ENCODE measurements at places on chromosomes 13 and 19.

DNA sequence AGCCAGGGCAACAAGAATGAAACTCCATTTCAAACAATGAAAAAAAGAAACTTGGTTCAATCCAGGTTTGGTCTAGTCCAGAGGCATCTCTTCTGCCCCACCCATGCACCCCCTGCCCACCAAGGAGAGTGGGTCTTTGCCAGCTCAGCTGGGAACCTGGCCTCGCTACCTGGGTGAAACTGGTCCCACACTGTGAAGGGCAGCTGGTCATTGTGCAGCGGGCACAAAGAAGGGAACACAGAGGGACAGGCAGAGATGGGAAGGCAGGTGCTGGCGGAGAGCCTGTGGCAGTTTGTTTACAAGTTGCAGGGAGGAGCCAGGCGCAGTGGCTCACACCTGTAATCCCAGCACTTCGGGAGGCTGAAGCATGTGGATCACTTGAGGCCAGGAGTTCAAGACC is 50.2 kb downstream of the CPAMD8 start:
- DNase-seq, result no peak

- no peak for DNase-seq
These were observed 2.4 kb downstream of the PIK3R2 start for GRCh38 chr19:18155095-18156087.

DNA sequence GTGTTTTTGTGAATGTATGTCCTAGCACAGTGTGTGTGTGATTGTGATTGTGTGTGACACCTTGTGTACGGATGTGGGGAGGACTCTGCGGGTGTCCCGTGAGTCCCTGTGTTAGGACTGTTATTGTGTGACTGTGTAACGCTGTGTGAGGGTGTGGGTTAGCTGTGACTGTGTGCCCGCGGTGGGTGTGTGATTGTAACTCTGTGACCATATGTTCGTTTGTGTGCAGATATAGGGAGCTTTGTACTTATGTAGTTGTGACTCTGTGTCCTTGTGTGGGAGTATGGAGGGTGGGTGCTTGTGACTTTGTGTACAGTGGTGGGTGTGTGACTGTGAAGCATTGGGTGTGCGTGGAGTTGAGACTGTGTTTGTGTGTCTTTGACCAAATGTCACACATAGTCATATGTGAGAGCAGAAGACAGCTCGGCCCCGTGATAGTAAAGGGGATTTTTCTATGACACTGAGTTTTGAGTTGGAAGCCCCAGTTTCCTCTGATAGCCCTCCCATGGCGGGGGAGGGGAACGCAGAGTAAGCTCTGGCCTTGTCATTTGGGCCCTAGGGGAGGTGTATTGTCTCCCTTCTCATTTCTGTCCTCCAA is 949 bp upstream of the ZNF260 start:
- no peak for DNase-seq

DNA sequence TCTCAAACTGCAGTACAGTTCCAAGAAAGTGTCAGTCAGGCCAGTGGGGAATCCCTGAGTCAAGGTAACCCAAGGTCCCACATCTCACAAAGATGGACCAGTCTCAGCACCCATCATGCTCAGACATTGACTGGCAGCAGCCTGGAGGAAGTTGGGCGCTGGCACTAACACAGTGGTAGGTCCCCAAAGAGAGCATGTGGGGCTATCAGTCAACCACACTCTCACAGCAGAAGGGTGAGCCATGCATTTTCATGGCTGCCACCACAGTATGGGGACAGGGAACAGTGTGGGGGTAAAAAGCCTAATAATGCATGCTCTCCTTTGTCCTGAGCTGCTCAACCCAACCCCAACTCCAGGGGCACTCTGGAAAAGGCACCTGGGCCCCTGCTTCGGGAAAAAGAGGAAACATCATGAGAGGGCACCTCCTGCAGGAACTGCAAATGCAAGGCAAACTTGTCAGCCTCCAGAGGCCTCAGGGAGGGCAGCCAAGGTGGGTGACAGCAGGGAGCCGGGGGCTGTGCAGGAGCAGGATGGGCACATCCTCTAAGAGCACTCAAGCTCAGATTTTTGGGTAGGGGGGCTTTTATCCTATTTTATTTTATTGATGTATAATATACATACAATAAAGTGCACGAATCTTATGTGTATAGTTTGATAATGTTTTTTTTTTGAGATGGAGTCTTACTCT is 9.5 kb upstream of the PLEKHF1 start:
- DNase-seq, result no peak

GRCh38 chr13:36567485-36567884 is 106.3 kb upstream of the SERTM1 start:
- no peak for DNase-seq

DNA sequence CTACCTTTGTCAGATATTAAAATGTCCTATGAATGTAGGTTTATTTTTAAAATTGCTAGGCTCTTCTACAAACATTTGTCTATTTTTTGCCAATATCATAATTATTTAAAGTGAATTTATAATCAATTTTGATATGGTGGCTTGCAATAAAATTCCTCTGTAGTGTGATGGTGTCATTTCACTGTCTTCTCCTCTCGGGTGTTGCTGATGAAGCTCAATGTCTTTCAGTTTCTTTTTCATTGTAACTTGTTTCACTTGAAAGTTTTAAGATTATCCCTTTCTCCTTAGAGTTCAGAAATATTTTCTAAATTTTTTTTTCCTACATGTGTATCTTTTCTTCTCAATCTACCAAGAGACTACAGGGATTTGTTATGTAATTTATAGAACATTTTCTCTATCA is 267.1 kb upstream of the EDNRB start:
- DNase-seq, result no peak

DNA sequence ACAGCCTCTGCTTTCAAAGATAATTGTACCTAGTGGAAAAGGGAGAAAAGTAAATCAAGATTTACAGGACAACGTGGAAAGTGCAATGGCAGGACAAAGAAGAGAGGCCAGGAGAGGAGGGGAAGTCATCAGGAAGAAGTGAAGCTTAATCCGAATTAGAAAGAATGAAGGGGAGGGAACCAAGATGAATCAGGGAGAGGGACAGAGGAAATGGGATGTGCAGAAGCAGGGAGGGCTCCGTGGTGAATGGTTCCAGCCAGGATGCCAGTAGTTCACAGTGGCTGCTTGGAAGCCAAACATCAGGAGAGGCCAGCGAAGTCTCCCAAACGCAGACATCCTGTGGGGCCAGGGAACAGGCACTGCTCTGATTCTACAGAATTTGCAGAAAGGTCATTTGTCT is 144.4 kb downstream of the LIG4 start:
- DNase-seq, result no peak

- no peak for DNase-seq
These were observed 2.3 kb downstream of the TBXA2R start for GRCh38 chr19:3604227-3604986.

DNA sequence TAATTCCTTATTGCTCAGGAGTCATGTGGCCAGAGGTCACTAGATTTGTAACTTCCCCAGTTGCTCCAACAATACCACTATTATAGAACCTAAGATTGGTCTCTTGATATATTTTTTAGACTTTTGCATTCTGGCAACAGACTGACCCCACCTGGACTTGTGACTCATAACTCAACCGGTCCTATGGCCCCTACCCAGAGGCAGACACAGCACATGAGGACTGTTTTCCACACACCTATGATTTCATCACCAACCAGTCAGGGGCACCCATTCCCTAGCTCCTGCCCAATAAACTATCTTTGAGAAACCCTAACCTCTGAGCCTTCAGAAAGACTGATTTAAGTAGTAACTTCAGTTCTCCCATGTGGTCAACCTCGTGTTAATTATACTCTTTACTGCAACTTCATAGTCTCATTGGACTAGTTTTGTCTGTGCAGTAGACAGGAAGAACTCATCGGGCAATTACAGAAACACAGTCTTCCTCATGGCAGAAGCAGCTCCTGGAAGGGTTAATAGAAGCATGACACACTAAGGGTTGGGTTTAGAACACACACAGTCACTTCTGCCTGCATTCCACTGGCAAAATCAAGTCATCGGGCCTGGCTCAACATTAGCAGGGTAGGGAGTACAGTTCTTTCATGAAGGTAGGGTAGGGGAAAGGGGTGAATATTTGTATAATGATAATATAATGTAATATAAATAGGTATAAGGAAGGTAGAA is 251.8 kb downstream of the UQCRFS1 start:
- no peak for DNase-seq

GRCh38 chr13:111177081-111177711 is 62.1 kb downstream of the ARHGEF7 start:
- DNase-seq, result peak; percentile 84
